ENCODE measurements at places on chromosomes 1 and 21.

DNA sequence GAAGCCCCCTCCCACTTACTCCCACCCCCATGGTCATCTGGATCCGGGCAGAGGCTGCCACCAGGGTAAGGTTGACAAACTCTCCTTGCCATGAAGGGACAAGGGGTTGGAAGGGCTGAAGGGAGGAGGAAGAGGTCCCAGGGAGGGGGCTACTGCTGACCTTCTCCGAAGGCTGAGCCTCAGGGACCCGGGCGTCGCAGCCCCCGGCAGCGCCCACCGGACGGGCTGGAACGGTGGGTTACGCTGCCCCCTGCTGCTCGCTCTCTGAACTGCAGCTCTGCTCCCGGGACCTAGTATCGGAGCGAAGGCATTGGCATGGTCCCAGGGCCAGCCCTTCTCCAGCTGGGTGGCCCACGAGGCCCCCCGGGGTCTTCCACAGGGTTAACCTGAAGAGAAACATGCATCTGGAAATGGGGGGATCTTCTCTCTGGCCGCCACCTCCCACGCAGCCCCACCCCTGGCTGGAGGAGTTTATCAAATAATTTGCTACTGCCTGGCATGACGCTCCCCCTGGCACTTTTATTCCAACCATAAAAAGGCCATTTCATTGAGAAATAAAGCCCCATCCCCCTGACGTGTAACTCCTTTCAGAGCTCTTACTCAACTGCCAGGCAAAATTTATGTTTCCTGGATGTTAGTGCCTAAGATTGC is 70.4 kb upstream of the TARDBP start:
- DNase-seq, result peak; percentile 37

DNA sequence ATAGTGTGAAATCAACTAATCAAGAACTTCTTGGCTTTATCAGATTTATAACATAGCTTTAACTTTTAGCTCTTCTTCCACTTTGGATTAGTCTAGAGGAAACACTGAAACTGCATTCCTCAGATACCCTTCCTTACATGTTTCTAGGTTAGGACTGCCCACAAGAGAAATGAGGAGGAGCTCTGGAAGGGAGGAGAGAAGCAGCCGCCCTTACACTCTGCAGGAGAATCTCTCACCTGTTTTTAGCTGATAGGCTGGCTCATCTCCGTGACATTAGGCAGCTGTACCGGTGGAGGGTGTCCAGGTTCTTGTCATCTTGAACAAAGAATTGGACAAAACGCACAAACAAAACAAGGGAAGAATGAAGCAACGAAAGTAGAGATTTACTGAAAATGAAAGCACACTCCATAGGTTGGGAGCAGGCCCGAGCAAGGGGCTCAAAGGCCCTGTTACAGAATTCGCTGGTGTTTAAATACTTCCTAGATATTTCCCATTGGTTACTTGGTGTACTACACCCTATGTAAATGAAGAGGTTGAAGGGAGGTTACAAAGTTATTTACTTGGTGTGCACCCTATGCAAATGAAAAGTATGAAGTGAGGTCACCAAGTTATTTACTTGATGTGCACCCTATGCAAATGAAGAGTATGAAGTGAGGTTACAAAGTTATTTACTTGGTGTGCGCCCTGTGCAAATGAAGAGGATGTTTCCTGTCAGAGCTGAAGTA is 524.9 kb upstream of the CHRM3 start:
- DNase-seq, result no peak

- no peak for DNase-seq
Measured at GRCh38 chr1:118366286-118366685, 181.3 kb upstream of the SPAG17 start.

DNA sequence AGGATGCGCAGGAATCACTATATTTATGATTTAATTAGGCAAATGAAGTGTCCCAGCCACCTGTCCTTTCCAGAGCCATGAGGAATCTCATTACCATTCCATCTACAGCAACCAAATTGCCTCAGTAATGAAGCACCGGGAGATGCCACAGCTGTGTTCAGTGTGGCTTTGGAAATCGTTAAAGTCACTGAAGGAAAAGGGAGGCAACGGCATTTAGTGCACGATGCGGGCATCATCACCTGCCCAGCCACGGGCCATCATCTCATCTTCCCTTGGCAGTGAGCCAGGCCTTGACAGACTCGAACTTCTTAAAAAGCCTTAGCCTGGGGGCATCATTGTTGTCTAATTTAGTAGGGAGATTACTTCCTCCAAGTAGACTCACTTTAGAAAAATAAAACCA is 67.8 kb downstream of the CNIH3 start:
- no peak for DNase-seq

GRCh38 chr1:231639819-231640218 is 13.2 kb downstream of the DISC1 start:
- DNase-seq, result no peak

DNA sequence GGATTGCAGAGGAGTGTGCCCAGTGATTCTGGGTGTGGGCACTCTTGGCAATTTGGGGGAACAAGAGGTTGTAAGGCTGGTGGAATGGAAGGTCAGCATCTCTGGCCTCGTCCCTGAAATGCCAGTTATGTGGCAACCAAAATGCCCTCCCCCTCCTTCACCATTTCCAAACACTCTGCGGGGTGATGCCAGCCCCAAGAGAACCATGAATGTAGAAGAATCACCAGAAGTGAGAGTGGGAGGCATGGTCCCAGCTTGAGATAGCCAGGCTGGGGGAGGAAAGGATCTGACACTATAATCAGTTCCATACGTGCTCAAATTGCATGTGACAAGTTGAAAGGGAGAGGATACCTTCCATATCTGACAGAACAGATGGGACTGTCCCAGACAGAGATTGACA is 88.7 kb upstream of the EDN2 start:
- no peak for DNase-seq

GRCh38 chr1:47367651-47368050 is 34.1 kb downstream of the CMPK1 start:
- DNase-seq, result no peak

DNA sequence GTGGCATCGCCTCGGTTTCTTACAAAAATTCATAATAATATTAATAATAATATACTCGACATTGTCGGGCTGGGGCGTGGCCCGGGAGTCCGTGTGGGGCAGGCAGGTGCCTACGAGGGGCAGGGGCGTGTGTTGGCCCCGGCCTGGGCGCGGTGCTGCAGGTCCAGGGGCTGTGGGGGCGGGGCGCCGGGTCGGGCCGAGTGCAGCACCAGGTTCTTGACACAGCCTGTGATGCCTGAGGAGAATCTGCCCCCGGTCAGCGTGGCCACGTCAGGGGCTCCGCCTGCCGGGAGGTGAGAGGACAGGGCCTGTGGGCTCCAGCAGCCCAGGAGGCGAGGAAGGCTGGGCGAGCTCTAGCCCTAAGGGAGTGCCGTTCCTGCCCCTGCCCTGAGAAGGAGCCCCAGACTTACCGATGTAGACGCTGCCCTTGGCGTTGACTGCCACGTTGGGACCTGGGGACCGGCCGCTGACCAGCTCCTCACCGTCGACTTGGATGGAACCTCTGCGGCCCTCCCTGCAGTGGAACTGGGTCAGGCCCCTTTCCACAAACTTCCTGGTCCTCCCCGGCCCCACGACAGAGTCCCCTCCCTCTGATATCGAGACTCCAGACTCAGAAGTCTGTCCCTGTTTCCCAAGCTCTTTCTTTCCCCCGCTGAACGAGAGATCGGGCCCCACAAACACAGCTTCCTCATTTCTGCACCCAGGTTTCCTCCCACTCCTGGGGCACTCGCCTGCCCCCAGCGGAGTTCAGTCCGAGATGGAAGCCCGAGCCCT is 11.3 kb downstream of the LDLRAD2 start:
- peak; percentile 60 for DNase-seq

DNA sequence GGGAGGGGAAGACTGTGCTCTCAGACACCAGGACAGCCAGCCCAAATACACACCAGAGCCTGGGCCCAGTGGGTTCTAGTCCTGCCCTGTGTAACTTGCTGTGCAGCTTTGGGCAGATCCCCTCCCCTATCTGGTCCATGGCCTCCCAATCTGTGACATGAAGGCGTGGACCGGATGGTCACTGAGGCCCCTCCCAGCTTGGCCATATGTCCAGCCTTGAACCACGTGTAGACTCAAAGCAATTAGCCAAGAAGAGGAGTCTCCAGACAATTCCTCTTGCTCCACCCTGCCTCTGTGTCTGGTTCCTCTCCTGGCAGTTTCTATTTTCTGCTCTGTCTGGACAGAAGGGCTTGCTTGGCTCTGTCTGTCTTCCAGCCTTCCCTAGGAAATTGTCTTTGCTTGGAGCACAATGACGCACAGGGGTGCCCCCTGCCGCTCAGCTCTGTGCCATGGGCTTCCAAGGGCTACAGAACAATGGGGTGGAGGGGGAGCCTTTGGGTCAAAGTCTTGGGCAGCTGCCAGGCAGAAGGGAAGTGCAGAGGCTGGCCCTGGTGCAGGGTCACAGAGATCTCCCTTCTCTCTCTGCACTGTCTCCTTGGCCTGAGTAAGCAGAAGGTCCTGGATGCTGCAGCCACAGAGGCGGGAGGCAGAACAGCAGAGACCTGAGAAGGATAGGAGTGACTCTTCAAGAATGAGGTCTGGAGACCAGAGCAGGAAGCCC is 66.1 kb downstream of the TENT5C start:
- peak; percentile 56 for DNase-seq

DNA sequence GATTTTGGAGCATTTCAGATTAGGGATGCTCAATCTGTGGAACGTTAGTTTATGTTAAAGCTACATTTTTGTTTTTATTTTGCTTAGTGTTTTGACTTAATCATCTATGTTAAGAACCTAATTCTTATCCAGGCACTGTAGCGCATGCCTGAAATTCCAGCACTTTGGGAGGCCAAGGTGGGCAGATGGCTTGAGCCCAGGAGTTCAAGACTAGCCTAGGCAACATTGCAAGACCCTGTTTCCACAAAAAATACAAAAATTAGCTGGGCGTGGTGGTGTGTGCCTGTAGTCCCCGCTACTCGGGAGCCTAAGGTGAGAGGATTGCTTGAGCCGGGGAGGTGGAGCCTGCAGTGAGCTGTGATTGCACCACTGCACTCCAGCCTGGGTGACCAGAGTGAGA is 23.4 kb downstream of the FNBP1L start:
- DNase-seq, result no peak

DNA sequence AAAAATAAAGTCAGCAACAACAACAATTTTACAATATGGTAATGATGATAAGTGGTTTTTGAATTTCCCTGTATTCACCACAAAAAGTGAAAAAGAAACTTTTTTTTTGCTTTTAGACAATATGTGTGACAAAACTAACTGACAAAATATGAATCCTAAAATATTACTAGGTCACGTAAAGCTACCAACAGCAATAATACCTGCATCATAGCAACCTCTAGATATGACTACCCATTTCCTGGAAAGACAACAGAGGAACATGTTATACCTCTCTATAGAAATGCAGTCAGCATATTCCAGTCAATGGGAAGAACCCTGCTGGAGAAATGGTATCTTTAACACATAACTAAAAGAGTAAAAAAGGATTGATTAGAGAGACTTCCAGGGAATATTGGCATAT is 73.7 kb downstream of the PDE4B start:
- DNase-seq, result no peak

DNA sequence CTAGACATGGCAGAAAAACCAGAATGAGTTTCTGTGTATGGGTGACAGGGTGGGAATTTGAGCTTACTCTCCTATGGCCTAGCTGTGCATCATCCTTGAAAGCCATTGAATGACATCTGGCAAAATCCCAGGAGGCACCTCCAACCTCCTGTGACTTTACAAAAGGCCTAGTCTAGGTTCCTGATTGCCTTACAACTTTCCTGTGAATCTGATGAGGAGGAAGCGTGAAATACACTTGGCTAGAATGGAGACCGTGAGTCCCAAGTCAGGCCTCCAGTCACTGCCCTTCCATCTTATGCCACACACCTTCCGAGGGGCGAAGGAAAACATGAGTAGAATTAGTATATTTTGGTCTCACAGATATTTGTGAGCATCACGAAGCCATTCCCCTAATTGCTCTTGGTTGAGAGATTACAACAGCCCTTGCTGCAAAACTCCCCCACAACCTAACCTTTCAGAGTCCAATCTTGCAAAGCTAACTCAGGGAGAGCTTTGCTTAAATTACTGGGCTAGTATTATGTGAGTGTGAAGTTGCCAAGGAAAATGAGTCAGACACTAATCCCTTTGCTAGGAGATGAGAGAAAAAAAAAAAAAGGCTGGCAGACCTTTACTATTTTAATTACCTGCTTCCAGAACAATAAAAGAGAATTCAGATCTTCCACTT is 36.3 kb upstream of the PAXBP1 start:
- no peak for DNase-seq

- DNase-seq, result peak; percentile 3
Measured at GRCh38 chr1:90114521-90115141, 119.7 kb downstream of the ZNF326 start.

- peak; percentile 18 for DNase-seq
Measured at GRCh38 chr1:94807742-94808491, 12.2 kb upstream of the SLC44A3 start.

DNA sequence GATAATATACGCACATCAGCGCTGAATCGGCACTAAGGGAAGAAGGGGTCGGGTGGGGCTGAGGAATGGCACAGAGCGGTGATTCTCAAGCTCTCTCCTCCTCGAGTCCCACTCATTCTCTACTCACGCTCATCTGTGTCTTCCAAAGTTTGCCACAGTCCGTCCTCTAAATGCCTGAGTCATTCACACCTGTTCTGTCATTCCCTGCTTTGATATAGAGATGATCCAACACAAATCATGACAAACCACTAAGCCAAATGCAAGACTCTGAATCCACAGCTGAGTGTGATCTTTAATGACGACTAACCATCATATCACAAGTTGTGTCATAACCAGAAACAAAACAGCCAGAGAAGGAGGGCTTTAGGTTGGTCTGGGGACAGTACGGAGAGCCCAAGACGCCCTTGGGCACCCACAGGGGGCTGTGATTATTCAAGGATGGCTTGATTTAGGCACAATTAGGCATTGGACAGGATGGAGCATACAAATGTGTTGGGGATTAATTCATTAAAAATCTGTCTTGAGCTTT is 501.5 kb downstream of the KIF26B start:
- no peak for DNase-seq

DNA sequence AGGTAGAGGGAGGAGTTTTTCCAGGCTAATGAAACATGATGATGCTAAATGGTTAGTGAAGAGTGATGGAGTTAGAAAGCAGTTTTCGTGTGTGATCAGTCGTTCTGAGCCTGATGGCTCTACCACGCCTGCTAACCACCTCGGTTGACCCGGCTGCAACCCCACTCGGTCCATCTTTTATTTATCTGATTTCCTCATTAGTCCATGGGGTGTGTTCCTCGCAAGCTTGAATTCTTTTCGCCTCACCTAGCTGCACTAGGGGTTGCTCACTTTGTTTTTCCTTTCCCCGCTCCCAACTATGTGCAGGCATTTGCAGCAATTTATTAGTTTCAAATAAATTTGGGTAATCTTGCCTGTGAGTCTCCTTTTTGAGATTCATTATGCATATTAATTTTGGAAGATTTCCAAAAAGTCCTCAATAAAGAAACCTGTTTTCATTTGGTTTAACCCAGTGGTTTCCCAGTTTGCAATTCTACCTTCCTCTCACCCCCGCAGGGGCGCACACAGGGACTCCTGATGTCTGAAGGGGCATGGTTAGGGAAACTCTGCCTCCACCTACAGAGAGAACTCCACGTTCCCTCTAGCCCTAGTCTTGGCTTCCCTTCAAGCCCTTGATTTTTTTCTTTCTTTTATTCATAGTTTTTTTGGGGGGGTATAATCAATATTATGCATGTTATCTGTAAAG is 12.6 kb downstream of the B3GALT5 start:
- no peak for DNase-seq

- DNase-seq, result no peak
Measured at GRCh38 chr1:229696385-229696784, 70.3 kb downstream of the URB2 start.

Measured in CMK (cell line).